Camera-type eye (tissue), 1 donor: ENCODE measurements at places on chromosomes 6 and 20. TPM values are rescaled to one million over a fixed set of nuclear protein-coding genes. Genes with fewer than 3 reads are reported as not detected.

HINT3 gene
- 46.2 TPM for total RNA-seq

SYCP2 gene
- 5.4 TPM for total RNA-seq

SLC17A3 gene
- total RNA-seq = not detected

GGTLC1 gene
- not detected for total RNA-seq

ABHD16B gene
- not detected for total RNA-seq

BPIFA1 gene
- not detected for total RNA-seq

NXT1 gene
- total RNA-seq = 27.8 TPM

PKIB gene
- total RNA-seq = 19.4 TPM

B3GALT4 gene
- 6.3 TPM for total RNA-seq

PSMB8 gene
- total RNA-seq = 10.6 TPM

GPR6 gene
- not detected for total RNA-seq

DNMT3B gene
- total RNA-seq = 10.0 TPM

MAS1 gene
- total RNA-seq = 0.05 TPM

LZTS3 gene
- total RNA-seq = 18.7 TPM

BNIP5 gene
- total RNA-seq = 0.11 TPM

BPIFB3 gene
- total RNA-seq = not detected

GATA5 gene
- total RNA-seq = not detected

PSMB1 gene
- total RNA-seq = 136 TPM

TBC1D32 gene
- total RNA-seq = 66.9 TPM

RNF144B gene
- total RNA-seq = 13.9 TPM

FGD2 gene
- 13.2 TPM for total RNA-seq

ANKRD66 gene
- total RNA-seq = not detected

CD109 gene
- total RNA-seq = 17.0 TPM

STK38 gene
- 27.3 TPM for total RNA-seq

SLA2 gene
- 0.38 TPM for total RNA-seq

MUCL3 gene
- not detected for total RNA-seq

C20orf202 gene
- total RNA-seq = 0.77 TPM

ZC3H12D gene
- total RNA-seq = 1.0 TPM

SLX4IP gene
- total RNA-seq = 10.3 TPM

UBD gene
- total RNA-seq = not detected

NNAT gene
- 237 TPM for total RNA-seq

SLC22A3 gene
- total RNA-seq = 6.1 TPM

NMBR gene
- 0.71 TPM for total RNA-seq

HUS1B gene
- 4.9 TPM for total RNA-seq

CDS2 gene
- 70.8 TPM for total RNA-seq

ZBP1 gene
- total RNA-seq = not detected

SLC4A11 gene
- 1.8 TPM for total RNA-seq

DEFB110 gene
- not detected for total RNA-seq

POPDC3 gene
- 5.4 TPM for total RNA-seq

CLVS2 gene
- 11.6 TPM for total RNA-seq

KCNK15 gene
- 1.4 TPM for total RNA-seq

TEAD3 gene
- 11.1 TPM for total RNA-seq

PROKR2 gene
- total RNA-seq = not detected

FAM162B gene
- 5.6 TPM for total RNA-seq

PTCRA gene
- total RNA-seq = not detected

TOMM34 gene
- total RNA-seq = 8.7 TPM

AVP gene
- total RNA-seq = not detected

BHLHE23 gene
- total RNA-seq = 4.7 TPM

CALHM4 gene
- not detected for total RNA-seq

TENT5A gene
- total RNA-seq = 57.4 TPM

MOCS1 gene
- 20.8 TPM for total RNA-seq

ANKS1A gene
- total RNA-seq = 41.0 TPM

NR2E1 gene
- 48.3 TPM for total RNA-seq

PEX7 gene
- 13.3 TPM for total RNA-seq

TUBB2B gene
- total RNA-seq = 434 TPM

CENPQ gene
- total RNA-seq = 11.0 TPM
